ENCODE measurements at places on chromosomes 11 and 22. TPM values are rescaled to one million over a fixed set of nuclear protein-coding genes. Genes with fewer than 3 reads are reported as not detected.

GRCh38 chr22:48566741-48567140 is 1260.9 kb downstream of the BRD1 start:
- DNase-seq: no peak

DNA sequence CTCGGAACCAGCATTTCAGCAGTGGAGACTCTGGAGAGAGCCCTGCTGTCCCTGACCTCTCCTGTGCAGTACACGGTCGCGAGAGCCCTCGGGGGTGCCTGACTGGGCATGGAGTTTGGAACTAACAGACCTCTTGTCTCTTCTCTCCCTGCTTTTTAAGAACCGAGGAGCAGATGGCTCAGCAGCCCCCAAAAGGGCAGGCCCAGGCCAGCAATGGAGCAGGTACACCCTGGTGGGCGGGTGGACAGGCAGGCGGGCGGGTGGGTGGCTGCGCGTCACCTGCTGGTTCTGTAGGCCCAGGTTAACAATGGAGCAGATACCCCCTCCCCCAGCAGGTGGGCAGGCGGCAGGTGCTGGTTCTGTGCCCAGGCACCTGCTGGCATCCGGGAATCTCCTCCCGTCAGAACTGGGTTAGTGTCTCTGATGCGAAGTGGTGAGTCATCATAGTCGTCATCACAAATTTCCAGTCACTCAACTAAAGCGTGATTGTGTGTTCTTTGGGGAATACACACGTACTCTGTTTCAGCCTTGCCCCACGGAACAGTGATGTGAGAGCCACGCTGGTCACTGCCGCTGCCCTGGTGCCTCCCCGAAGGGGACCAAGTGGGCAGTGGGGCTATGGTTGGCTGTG is 41.1 kb downstream of the GRAMD4 start:
- no peak for DNase-seq

GRCh38 chr11:70568814-70569617 is 170.7 kb downstream of the CTTN start:
- DNase-seq: no peak

DNA sequence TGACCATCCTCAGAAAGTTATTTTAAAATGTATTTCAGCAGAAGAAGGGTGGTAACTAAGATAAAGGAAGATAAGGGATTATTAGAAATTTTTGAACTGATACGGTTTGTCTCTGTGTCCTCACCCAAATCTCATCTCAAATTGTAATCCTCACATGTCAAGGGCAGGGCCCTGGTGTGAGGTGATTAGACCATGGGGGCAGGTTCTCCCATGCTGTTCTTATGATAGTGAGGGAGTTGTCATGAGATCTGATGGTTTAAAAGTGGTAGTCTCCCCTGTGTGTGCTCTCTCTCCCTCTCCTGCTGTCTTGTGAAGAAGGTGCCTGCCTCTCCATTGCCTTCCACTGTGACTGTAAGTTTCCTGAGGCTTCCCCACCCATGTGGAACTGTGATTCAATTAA is 36.1 kb downstream of the CYP2R1 start:
- DNase-seq: no peak

DNA sequence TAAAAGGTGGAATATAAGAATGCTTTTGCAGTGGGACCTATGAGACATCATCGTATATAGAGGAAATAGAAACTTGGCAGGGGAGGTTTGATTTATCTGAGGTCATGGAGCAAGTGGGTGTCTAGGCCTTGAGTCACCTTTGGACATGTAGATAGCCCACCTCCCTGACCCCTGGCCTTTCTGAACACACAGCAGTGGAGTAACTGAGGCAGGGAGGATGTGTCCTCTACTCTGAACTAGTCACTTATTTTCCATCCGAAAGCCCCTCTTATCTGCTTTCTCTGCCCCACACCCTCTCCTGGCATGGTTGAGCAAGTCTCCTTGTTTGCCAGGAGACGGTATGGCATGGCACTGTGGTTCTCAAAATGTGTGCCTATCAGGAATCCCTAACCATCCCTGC is 7.9 kb downstream of the CD82 start:
- no peak for DNase-seq

GRCh38 chr11:103434073-103434411 is 324.8 kb downstream of the DYNC2H1 start:
- no peak for DNase-seq

DNA sequence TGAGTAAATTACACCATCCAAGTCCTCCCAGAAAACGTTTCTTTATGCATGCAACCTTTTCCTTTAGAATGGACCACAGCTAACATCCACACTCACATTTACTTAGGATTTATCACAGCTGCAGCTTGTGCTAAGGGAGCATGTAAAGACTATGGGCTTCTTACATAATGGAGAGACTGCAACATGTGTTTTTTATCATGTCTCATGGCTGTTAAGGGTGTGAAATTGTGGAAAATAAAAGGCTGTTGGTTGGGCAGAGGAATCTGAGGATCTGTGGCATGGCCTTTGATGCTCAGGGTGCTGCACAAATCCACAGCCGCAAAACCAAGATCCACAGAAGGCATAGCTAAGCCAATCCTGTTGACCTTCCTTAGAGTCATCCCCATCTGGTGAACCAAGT is 112.0 kb upstream of the MTNR1B start:
- no peak for DNase-seq

GRCh38 chr11:119180729-119181676 is 4.3 kb upstream of the NHERF4 start:
- no peak for DNase-seq

GRCh38 chr11:88363004-88363403 is 25.5 kb upstream of the CTSC start:
- DNase-seq: no peak

GRCh38 chr11:12248330-12248729 is 129.0 kb upstream of the PARVA start:
- DNase-seq: peak; percentile 53

DNA sequence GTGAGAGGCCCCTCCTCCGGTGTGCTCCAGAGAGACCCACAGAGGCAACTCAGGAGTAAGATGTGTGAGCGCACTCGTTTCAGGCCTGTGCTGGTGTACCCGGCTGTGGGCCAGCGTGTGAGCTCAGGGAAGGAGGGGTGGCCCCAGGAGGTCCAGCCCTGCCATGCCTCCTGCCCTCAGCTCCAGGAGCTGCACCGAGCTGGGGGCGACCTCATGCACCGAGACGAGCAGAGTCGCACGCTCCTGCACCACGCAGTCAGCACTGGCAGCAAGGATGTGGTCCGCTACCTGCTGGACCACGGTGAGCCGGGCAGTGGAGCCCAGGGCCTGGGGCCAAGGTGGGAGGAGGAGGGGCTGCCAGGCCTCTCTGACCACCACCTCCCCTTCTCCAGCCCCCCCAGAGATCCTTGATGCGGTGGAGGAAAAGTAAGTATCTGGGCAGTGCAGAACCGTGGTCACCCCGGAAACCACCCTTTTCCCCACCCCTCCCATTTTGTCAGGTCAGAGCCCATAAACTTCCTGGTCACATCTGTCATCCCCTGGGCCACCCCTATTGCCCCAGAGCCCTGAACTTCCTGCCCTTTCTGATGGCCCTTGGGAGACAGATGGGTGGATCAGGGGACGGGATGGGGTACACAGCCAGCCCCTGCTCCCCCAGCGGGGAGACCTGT is 2.5 kb upstream of the MDK start:
- no peak for DNase-seq

GRCh38 chr11:33885338-33886005 is 6.4 kb downstream of the LMO2 start:
- DNase-seq: no peak

GRCh38 chr11:75768112-75768908 is at the start of gene DGAT2:
Gene DGAT2, plus strand, starts transcription at chr11:75768778. Its CDS starts 214 bp downstream, at chr11:75768992.
- DNase-seq: no peak

DNA sequence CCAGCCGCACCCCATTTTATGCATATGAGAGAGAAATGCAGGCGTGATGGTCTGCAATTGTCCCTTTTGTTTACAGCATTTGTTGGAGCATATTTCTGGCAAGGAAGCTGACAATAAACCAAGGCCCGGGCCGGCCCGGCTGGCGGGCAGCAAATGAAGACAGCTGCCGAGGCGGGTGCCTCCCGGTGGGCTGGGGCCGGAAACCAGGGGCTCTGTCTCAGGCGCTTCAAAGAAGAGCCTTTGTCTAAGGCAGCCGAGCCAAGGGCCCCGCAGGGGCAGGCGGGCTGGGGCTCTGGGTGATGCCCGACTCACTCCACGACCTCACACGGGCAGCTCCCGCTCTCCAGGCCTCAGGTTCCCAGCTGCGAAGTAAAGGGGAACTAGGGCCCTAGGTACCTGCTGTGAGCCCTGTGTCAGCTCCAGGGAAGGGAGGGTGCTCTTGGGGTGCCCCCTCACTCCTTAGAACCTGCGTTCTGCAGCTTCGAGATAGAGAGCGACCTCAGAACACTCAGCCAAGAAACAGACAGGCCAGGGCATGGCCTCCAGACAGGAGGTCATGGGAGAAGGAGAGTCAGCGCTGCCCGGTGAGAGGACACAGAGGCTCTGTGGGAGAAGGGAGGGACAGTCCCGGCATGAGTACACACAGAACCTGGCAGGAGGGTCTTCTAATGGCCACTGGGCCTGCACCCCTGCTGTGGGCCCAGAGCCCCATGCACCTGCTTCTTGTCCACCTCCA is 2.4 kb downstream of the LINC01488 start:
- DNase-seq: no peak

- no peak for DNase-seq
Measured at GRCh38 chr11:20089796-20090653, 70.2 kb downstream of the DBX1 start.

- DNase-seq: no peak
Measured at GRCh38 chr11:9250139-9250582, 15.0 kb downstream of the DENND5A start.

The DEUP1 gene
- 0.16 TPM for total RNA-seq

The KIRREL3 gene
- 1.0 TPM for total RNA-seq

The SLCO2B1 gene
- 11.7 TPM for total RNA-seq

The FCHSD2 gene
- total RNA-seq: 40.5 TPM

The PTPRCAP gene
- total RNA-seq: 1.2 TPM

The KCNQ1 gene
- total RNA-seq: 6.3 TPM

The LGR4 gene
- 98.1 TPM for total RNA-seq

The MRGPRF gene
- 48.5 TPM for total RNA-seq

The GP1BB gene
- 1.6 TPM for total RNA-seq

The NCF4 gene
- 9.7 TPM for total RNA-seq

The MS4A4A gene
- total RNA-seq: 31.9 TPM

Measured in urinary bladder (tissue), 4 donors.